ENCODE measurements at places on chromosomes 4 and X.

DNA sequence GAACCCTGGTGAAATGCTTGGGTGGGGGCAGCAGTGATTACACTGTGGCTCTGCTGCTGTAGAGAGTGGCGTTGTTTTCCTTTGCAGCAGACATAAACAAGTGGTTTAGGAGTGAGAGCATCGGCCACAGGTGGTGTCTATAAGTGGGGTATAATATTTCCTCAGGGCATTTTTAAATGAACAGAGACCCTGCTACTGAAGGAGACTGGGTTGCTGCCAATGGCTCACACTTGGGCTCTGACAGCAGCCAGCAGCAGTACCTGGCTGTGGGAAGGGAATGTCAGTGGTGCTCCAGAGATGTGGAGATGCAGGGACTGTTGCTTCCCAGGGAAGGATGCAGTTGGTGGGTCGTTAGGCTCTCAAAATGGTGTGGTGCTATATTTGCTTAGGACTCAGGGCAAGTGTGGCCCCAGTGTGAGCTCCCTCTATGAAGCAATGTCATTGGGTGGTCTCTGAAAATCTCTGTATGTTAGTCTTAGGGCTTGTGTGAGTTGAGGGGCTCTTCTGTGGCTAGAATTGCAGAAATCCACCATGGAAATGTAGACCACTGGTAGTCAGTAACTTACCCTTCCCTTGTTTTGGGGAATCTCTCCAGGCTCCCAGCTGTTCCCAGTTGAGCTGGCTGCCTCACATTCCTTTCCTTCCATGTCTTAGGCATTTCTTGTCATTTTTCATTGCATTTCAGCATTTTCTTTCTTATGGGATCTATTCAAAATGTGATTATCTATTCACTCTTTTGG lies 1023.0 kb upstream of the GRID2 start:
- DNase-seq, result no peak

- no peak for DNase-seq
Measured at GRCh38 chr4:182346675-182347375, 103.6 kb downstream of the TENM3 start.

DNA sequence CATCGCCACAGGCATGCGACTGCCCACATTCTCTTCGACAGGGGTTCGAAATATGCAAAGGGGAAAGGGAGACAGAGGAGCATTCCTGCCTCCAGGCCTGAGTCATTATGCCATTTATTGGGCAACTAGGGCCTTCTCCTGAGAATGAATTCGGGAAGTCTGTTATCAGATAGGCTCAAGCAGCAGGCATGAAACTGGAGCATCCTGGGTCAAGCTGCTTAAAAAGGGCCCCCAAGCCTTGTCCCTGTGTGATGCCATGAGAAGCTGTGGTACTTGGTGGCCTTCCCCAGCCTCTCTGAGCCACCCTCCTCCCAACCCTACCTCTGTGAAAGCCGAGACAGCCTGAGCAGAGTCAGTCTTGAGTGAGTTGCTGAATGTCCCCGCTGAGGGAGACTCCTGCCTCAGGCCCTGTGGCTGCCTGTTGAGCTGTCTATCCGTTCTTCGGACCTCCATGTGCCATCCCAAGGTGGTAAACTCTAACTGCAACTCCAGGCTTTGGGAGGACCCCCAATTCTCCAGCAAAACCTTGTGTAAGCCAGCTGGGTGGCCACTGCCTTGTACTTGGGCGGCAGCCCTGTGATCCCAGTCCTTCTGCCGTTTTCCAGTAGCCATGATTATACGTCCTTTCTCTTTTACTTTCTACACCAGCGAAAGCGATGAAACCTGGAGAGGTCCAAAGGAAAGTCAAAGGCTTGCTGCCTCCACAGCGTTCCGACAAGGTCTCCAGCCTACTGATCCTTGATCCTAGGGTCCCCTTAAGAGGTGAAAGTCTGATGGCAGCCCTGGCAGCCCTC lies 37.7 kb downstream of the NBDY start:
- DNase-seq, result no peak

DNA sequence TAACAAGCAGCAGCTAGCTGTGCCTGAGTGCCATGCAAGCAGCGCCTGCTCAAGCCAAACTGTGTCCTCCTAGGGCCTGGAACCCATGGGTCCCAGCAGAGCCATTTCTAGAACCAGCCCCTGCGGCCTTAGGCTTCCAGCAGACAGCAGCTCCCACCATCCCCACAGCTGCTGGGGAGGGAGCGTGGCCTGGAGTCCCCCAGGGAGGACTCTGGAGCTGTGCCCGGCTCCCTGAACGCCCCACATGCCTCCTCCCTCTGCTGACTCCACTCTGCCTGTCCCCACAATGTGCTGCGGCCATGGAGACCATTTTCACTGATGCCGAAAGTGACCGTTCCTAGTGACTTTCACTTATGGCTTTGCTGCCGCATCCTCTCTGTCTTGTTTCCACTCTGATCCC lies 45.9 kb downstream of the GAK start:
- DNase-seq, result no peak

DNA sequence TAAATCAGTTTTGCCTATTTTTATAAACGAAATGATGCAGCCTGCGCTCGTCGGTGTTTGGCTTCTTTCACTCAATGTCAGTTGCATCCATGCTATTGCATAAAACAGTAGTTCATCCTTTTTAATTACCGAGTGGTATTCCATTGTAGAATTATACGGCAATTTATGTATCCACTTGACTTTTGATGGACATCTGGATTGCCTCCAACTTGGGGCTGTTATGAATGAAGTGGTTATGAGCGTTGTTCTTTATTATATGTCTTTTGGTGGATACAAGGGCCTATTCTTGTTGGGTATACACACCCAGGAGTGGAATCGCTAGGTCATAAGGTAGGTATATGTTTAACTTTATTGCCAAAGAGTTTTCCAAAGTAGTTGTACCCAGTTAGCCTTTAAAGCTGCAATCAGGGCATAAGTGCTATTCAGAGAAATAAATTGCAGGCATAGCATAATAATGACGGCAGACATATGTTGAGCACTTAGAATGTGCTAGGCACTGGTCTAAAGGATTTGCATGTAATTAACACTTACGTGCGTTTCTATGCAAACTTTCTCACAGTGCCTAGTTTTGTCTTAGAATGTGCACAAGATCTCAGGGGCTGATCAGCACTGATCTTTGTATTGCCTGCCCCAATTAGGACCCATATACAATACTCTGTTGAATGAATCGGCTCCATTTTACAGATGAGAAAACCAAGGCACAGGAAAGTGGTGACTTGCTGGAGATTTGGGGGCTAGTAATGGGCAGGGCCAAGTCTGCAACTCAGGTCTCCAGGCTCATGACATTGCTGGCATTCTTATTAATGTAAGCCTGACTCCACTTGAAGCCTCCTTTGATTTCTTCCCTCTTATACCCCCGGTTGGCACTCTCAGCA lies 407.0 kb downstream of the BCOR start:
- no peak for DNase-seq

DNA sequence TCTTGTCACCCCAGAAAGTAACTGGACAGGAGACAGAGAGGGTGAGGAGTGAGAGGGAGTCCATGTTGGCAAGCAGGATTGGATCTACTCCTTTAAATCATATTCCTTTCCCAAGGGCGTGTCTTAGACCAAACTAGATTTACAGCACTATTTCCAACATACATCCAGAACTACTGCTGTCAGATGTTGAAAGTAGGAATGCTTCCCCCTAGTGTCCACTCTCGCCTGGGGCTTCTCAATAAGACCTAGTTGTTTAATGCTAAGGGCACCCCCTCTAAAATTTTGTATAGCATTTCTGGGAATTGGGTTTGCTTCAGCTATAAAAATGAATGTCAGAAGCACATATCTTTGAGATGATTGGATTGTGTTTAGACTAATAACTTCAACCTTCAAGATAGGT lies 13.3 kb downstream of the OFD1 start:
- no peak for DNase-seq

GRCh38 chr4:159248384-159249178 lies 145.7 kb downstream of the RAPGEF2 start:
- DNase-seq, result no peak

GRCh38 chr4:150867148-150867547 lies 147.9 kb downstream of the LRBA start:
- no peak for DNase-seq

DNA sequence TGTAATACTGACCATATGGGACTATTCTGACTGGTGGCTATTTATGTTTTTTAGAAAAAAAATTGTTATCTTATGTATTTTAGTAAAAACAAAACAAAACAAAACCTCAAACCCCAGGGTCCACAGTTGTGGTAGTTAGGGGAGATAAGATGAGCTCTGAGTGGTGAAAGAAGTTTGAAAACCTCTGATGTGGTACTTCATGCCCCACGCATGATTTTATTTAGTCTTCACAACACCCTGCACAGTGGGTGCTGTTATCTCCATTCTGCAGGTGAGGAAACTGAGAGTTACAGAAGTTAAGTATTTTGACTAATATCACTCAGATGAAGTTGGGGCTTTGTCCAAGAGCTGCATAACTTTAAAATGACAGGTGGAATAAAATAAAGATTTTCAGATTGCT lies 230.6 kb upstream of the TRPC5 start:
- DNase-seq, result no peak

GRCh38 chr4:101346351-101347266 lies 717 bp downstream of the PPP3CA start:
- DNase-seq, result no peak

DNA sequence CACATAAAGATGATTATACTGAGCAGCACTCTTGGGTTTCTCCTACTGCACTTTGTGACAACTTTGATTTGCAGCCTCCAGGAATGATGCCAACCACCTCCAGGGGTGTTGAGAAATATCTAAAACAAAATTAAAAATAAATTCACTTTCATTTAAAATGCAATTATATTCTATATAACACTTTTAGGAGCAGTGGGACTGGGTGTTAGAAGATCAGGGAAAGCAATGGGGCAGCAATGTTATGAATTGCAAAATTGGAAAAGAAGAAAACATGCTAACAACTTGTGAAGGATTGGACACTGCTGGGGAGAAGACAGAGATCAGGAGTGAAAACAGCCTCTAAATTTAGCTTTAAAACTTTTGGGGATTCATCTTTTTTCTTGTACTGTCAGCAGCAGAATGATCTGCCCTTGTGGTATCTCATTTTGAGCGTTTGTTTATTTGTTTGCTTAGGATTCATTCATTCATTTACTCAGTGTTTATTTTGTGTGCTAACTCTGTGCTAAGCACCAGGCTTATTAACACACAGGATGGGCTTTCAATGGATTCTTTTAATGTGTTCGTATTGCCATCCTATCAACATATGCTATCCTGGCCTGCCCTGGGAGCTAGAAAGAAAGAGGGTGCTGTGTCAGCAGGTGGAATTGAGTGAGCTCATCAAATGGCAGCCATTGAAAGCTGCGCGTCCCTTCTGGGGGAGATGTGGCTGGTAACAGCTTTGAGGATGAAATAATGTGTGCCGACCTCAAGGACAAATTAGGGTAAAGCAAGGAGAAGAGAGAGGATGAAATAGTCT lies 96.5 kb downstream of the FRMPD4 start:
- no peak for DNase-seq

DNA sequence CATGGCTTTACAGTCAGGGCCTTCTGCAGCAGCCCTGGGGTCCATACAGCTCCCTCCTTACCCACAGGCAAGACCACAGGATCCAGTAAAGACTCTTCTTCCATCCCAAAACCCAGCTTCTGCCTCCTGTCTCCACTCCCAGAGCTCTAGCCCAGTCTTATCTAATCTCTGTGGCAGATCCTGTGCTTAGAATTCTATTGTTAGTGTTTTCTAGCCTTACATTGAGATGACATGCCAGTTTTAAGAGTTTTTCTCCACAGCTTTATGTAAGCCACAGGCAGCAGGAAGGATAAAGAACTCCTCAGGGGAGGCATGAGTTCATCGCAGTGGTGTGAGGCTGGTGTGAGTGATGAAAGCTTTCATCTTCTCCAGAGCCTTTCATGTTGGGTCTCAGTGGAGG lies 129.1 kb downstream of the RCHY1 start:
- no peak for DNase-seq

DNA sequence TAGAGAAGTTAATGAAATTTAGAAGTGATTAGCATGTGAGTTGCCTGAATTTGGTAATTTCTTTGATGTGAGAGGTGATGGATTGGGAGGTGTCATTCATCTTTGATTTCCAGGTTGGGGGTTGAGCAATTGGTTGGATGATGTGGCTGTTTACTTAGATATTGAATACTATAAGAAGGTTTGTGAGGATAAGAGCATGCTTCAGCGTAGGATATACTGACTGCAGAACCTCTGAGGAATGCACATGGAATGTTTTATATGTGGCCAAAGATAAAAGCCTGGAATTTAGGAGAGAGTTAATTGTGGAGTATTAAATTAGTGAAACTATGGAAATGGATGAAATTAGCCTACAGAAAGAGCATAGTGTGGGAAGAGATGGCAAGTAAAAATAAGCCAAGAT lies 165.4 kb upstream of the MAD2L1 start:
- DNase-seq, result no peak

GRCh38 chr4:89528526-89529133 lies 221.0 kb upstream of the GPRIN3 start:
- no peak for DNase-seq

DNA sequence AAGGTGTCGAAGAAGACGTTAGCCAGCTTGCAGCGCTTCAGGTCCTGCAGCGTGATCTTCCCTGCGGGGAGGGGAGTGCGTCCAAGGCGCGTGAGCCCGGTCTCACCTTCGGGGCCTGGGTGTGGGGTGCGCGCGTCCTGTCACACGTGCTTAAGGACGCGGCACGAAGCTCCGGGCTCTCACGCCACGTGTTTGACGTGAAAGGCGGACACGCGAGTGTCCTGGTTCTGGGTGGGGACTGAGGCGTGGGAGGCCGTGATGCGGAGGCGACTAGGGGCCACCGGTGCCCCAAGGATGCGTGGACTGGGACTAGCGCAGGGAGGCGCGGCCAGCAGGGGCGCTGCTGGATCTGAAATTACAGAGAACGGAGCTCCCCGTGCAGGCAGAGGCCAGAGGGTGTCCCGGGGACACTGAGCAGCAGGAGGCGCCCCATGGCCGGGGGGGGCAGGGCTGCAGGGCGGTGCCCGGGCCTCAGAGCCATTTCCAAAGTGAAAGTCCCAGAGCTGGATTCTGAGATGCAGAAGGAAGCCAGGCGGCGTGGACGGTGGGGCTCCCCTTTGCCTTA lies 20.3 kb upstream of the GTPBP6 start:
- no peak for DNase-seq

GRCh38 chr4:63607169-63607872 lies 801.9 kb downstream of the TECRL start:
- DNase-seq, result no peak

- no peak for DNase-seq
Measured at GRCh38 chr4:76723373-76723772, 174.6 kb downstream of the SOWAHB start.

DNA sequence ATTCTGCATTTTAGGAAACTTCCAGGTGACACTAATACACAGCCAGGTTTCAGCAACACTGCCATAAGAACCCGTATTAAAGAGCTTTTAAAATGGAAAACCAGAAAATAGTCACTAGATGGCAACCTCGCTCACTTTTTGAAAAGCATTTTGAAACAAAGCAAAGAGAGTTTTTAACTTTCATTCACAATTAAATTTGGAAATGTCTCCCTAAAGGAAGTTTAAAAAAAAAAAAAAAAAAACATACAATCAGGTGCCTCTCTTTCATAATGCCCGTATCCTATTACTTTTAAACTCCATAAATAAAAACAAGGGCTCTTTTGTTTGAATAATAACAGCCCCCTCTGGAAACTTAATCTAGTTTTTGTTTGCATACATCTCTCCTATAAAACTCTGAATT lies 20.3 kb downstream of the MEPE start:
- no peak for DNase-seq

Data from cortex of kidney (tissue), 1 donor.